Cortex of kidney (tissue), 1 donor: ENCODE measurements at places on chromosomes 12 and 14.

GRCh38 chr14:23513005-23513817, 38.4 kb downstream of the ZFHX2 start:
- no peak for DNase-seq

DNA sequence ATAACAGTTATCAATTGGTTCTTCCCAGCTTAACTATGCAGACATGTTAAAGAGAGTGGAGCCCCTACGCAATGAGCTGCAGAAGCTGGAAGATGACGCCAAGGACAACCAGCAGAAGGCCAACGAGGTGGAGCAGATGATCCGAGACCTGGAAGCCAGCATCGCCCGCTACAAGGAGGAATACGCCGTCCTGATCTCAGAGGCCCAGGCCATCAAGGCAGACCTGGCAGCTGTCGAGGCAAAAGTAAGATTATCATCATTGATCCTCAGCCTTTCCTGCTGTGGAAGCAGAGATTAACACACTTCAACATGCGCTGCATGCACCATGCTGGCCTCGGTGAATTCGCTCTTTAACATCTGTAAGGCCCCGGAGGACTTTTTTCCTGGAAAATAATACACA, 53.6 kb downstream of the HSP90AA1 start:
- DNase-seq = no peak

- no peak for DNase-seq
These were observed 12.5 kb downstream of the NAA25 start for GRCh38 chr12:112096070-112096469.

- DNase-seq = no peak
These were observed 16.3 kb downstream of the ASB2 start for GRCh38 chr14:93960108-93960475.

DNA sequence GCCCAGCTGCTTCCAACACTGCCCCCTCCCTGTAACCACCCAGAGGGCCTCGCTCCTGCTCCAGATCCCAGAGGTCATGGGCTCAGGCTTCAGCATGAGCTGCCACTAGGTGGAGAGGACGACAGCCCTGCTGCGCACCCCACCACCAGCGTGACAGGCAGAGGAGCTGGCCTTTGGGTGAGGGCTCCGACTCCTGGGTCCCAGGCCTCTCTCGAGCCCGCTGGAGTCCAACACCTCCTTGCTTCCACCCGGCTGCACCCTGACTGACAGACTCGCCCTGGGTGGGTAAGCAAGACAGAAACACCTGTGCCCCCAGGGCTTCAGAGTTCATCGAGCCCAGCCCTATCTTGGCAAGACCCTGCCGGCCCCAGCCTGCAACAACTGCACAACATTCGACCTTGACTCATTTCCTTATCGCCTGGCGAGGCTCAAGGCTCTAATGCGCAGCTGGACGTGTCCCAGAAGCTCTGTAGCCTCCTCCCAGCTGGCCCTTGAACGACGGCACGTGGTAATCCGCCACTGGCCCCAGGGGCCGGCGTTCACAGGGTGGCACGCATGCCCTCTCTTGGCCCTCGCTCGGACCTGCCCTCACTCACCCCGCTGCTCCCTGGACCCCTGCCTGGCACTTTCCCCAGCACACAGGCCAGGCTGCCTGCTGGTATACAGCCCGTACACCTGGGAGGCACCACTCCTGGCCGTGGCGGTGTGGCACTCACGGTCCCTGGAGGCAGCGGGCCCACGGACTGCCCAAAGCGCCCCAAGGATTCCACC, 28.0 kb downstream of the VPS37B start:
- DNase-seq = no peak

- no peak for DNase-seq
These were observed 16.1 kb downstream of the FSCB start for GRCh38 chr14:44490966-44491365.

DNA sequence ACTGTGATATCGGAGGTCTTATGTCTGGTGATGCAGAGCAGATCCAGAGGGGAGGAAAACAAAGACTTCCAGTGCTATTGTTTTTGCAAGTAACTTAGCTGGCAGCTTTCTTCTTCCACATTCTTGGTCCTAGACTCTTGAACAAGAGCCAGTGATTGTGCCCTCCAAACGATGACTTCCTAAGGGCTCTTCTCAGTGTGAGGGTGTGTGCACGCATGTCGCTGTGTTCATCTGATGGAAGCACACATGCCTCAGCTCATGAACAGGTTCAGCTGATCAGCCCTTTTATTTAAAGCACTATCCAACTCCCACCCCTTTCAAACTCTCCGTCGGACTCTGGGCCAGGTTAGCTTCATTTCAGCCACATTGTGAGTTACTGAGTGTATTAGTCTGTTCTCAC, 59.5 kb downstream of the SMOC1 start:
- no peak for DNase-seq

- no peak for DNase-seq
These were observed 50.3 kb downstream of the MAP1LC3B2 start for GRCh38 chr12:116609319-116610114.

GRCh38 chr14:22070119-22070982, 396.7 kb upstream of the OR4E1 start:
- no peak for DNase-seq

DNA sequence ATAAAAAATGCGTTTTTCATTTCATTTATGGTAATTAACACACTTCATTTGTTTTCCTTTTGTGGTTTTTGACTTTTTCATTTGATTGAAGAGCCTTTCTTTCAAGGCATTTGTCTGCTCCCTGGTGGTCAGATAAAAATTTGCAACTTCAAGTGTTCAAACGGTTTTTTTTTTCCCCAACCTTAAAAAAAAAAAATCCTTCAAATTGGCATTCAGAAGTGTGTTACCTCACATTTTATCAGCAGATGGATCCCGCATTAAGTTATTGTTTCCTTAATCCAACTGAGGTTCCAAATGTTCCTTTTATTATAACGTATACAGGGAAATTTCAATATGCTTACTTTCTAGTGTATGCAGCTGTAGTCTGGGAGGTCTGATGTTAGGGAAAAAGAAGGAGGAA, 47.2 kb downstream of the MYF5 start:
- DNase-seq = no peak

DNA sequence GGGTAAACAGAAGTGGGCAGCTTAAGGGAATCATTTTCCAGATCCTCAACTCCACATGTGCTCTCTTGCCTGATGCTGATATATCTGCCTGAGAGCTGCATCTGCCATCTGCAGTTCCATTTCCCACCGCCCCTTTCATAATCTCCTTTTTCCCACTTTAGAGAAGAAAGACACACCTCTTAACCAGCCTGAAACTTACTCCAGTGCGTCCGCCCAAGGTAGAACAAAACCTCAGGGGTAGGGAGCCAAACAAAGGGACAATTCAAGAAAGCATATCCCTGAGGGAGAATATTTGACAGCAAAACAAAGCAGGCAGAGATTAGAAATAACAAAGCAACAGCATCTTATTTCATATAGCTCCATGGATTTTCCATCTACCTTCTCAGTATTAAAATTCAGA, 4.3 kb downstream of the MDM1 start:
- DNase-seq = no peak

DNA sequence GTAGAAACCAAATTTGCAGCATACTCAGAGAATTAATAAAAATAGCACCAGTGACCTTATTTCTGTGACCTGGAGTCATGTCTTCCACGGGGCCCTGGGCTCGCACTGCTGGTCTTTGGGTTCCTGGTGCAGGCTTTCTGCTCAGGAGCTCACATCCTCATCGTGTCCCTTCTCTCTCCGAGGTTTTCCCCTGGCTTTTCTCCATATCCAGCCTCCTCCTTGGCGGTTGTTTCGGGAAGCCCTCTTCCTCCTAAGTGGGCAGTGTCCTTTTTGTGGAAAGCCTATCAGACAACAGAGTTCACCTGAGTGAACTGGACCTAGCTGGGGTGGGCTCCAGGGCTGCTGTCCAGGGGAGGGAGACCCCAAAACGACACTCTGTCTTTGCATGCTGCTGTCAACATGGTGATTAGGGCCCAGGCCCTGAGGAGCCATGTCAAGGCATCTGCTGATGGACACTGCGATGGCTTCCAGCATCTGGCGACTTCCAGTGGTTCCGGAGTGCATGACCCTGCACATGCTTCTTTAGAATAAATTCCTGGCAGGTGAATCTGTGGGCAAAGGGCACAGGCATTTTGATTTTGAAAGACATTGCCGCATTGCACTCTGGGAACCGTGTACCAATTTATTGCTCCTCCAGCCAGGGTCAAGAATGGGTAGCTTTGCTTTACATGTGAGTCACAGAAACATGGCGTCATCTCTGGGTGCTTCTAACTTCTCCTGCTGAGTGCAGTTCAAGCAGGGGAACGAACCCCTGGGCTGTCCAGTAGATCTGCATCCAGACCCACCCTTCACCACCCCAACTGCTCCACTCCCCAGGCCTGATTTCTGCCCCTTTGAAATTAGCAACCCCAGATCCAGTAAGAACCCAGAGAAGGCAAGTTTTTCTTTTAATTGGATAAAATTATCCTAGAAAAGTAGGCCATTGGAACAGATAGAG, 136.8 kb downstream of the ADGRD1 start:
- DNase-seq = no peak

- no peak for DNase-seq
These were observed 67.6 kb upstream of the GPATCH2L start for GRCh38 chr14:76083796-76084765.

DNA sequence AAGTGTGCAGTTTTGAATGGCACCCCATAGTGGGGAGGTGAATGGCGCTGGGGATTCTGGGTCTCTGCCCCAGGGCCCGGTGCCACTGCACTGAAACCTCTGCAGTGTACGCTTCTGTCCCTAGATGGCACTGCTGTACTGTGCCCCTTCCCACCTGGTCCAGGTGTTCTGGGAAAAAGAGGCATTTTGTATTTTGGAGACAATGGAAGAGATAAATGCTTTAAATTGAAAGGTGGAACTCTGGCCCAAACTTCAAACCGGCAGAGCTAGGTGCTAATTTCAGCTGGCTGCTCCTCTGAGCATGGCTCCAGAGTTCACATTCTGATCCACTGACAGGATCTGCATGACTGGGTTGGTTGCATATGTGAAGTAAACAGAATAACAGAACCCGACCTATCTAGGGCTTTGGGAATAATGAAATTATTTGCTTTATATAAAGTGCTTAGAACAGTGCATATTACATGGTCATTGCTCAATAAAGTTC, 52.2 kb downstream of the KRT80 start:
- DNase-seq = no peak

DNA sequence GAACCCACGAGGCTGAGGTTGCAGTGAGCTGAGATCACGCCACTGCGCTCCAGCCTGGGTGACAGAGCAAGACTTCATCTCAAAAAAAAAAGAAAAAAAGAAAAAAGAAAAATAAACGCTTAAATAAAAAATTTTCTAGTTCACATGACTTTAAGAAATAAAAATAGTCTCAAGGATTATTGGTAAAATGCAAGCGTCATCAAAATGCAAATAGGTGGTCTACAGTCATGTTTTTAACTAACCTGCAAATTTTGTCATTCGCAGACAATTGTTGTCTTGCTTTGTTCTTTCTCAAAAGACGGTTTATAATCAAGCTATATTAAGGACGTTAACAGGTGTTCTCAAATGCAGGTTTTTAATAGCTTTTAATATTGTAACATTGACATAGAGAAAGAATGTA, 22.4 kb downstream of the TXNRD1 start:
- DNase-seq = no peak

DNA sequence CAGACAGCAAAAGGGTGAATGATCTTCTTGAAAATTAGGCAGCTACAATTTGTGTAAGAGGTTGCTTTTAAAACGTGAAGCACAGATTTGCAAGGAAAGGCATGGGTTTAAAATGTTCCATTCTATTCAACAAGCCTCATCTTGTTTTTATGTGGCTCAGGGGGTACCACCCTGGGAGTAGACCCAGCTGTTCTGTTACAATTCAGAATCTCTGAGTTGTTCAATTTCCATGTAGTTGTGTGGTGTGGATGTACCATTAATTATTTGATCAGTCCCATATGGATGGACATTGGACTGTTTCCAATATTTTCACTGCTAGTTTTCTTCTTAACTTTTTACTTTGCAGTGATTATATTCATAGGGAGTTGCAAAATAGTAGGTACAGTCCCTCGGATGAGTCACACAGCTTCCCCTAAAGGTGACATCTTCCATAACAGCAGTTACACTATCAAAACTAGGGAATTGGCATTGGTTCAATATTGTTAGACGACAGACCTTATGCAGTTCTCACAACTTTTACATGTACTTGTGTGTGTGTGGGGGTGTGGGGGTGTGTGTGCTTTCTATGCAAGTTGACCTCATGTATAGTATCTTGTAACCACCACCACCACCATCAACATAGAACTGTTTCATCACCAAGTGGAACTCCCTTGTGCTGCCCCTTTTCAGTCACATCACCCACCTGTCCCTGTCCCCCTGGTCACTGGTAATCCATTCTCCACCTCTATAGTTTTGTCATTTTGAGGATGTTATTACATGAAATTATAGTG, 59.0 kb upstream of the CAPRIN2 start:
- no peak for DNase-seq

DNA sequence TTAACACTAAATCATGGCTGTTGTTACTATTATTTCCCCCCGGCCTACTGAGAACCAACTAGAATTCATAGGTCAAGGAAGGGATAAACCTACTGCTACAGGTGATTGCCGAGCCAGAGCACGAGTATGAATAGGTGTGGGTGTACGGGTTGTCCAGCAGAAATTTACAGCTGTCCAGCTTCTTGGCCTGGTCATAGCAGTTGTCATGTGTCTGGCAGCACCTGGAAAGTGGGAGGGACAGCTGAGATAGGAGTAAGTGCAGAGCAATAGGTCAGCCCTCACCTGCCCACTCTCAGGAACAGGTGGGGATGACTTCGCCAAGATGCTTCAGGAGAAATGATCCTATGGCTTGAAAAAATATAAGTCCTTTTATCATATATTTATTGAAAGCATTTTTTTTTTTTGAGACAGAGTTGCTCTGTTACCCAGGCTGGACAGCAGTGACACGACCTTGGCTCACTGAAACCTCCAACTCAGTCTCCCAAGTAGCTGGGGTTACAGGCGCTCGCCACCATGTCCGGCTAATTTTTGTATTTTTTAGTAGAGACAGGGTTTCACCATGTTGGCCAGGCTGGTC, 2.6 kb downstream of the PLA2G1B start:
- no peak for DNase-seq

DNA sequence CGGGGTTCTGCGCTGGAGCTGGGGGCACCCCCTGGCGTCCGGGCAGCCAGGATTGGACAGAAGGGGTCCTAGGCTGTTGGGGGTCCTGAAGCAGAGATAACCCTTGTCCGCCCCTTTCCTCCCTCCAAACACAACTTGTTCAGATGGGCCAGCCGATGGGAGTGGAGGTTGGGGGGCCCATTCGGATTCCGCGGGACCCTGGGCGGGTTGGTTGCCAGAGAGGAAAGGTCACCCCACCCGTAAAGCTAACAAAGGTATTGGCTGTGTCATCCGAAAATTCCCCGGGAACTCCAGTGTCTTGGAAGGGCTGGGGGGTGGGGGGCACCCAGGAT, 1.3 kb downstream of the FAM222A start:
- DNase-seq = no peak

DNA sequence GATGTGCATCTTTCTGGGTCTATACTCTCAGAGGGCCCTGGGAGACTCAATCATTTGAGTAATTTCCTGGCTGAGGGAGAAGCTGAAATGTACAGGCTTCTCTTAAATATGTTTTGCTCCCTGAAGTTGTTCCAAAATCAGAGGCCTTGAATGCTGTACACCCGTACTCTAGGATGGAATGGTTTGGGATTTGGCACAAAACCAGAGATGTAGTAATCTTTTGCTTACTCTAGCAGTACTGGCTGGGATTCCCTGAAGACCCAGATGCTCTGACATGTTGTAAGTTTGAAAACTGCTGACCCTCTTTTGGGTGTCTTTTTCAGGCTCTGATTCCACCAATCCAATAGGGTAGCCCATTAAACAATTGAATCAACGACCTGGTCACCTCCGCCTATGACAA, 10.4 kb downstream of the ACACB start:
- no peak for DNase-seq
